ENCODE measurements at places on chromosomes 16 and 17.

GRCh38 chr16:22018559-22018958, 10.6 kb downstream of the MOSMO start:
- DNase-seq, result no peak

- no peak for DNase-seq
These were observed 45.0 kb downstream of the TEX2 start for GRCh38 chr17:64218066-64218465.

GRCh38 chr17:30290696-30291542, 825 bp downstream of the BLMH start:
- DNase-seq, result peak; percentile 5

- DNase-seq, result no peak
These were observed 10.0 kb upstream of the RIPOR1 start for GRCh38 chr16:67518676-67519075.

DNA sequence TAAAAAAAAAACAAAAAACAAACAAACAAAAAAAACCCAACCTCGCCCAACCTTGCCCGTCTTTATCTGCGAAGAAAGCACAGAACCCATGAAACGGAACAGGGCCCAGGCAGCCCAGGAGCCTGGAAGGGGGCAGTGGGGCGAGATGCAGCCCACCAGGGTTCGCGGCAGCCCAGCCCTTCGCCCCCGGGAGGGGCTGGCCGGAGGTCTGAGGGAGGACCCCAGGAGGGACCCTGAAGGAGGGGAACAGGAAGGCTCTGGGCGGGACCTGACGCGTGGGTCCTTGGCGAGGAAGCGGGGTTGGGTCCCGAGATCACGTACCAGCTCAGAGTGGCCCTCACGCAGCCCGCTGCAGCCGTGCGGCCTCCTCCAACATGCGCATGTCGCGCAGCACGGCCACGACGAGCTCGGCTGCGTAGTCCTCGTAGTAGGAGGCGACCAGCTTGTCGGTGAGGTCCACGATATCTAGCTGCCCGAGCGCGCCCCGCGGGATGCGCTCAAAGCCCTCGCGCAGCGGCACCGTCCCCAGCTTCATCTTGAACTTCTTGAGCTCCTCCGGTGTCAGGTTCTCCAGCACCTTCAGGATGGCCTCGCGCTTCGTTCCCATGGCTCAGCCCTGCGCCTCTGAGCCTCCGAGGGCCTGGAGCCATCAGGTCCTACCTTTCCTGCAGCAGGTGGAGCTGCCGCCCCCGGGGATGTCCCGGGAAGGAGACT, at the start of gene PYDC1:
Gene PYDC1, minus strand, starts transcription at position 714 of the 714 bp plus-strand sequence. Its CDS starts 107 bp downstream, at position 607.
- no peak for DNase-seq

DNA sequence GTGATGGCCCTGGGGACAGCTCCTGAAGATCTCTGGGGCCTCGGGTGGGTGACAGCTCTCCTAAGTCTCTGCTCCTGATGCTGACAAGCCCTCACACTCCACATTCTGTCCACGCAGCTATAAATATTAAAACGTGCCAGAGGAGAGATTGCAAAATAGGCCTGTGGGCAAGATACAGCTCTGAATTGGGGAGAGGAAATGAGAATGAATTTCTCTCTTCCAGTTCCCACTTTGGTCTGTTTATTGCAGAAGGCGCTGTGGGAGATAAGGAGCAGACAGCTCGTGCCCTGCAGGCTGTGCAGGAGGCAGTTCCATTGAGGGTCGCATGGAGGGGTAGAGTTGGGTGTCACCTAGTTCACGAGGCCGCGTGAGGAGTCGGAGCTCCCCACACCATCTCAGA, 87.5 kb upstream of the SDK2 start:
- DNase-seq, result no peak

- no peak for DNase-seq
These were observed 8.1 kb downstream of the ANKRD11 start for GRCh38 chr16:89482150-89482816.

DNA sequence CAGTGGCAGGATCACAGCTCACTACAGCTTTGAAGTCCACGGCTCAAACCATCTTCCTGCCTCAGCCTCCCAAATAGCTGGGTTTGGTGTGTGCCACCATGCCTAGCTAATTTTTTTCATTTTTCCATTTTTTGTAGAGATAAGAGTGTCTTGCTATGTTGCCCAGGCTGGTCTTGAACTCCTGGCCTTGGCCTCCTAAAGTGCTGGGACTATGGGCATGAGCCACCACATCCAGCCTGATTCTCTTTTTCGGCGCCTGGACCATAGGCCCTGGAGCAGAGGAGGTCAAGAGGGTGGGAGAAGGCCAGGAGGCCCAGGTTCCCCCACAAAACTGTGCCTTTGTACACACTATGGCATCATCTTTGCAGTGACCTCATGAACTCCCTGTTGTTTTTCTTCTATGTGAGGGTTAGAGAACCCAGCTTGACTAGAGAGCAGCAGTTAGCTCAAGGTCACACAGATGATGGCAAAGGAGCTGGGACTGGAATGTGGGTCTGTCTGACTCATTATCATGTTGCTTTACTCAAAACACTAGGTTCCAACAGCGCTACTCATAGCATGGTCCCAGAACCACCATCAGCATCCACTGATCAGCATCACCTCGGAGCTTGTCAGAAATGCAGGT, 16.3 kb downstream of the SCN4A start:
- DNase-seq, result no peak

DNA sequence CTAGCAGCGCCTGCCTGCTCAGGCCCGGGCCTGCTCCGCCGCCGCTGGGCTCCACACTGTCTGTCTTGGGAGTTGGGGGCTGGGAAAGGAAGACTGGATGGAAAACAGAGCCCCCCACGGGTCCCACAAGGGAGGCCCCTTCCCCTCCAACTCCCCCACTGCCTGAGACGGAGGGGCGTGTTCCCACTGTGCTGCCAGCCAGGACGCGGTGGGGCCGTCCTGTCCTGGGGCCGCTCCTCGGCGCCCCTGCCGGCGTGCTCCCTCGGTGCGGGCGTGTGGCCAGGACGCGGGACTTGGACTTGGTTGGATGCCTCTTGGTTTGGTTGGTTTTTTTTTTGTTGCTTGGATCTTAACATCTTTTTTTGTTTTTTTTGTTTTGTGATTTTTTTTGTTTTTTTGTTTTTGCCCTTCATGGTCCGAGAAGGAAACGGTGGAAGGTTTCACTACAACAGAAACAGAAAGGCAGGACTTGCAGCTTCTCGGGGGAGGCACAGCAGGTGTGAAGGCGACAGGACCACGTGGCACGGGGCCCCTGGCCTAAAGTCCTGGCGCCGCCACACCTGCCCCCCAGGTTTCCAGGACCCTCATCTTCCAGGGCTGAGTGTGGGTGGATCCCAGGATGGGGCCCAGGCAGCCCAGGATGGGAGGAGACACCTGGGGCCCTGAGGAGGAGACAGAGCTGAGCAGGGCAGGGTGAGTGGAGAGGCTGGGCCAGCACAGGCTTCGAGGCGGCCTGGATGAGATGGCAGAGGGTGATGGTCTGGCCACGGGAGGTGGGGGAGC, 16.0 kb downstream of the ENGASE start:
- DNase-seq, result no peak

DNA sequence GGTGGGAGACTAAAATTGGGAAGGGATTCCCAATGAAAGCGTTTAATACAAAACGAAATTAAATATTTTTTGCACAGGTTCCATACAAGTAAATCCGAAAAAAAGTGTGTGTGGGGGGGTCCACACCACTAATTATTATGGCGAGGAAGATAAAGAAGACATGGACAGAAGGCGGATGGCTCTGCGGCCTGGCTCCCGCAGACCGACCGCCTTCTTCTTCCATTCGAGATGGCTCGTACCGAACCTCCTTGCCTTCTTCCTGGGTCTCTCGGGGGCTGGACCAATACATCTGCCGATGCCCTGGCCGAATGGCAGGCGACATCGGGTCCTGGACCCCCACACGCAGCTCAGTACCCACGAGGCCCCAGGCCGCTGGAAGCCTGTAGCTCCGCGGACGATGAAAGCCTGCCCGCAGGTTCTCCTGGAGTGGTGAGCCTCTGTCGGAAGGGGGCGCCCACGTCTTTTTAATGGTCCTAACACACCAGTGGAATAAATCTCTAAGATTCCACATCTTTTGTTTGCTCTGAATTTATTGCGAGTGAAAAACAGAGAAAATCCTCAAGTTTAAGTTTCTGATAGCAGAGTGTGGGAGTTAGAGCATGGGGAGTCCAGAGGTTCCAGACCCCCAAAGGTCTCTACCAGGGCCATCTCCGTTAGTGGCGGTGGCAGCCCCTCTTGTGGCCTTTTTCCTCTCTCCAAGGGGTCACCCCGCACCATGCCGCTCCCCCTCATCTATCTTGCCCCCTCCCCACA, 1.4 kb downstream of the PRAC2 start:
- DNase-seq, result peak; percentile 39

DNA sequence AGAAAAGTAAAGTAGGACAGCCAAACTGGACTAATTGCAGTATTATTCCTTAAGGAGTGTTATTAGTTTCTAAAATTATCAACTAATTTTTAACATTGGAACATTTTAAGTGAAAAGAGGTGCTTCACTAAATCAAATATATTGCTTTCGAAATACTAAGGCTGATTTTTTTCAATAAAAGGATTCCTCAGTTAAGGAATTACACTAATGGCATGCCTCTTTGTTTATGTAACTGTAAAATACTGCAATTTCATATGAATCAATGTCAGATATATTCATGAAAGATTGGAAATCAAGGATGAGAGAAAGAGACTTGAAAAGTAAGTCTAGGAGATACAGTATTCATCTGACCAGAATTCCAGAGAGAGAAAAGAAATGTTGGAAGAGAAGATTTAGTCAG, 129.8 kb downstream of the TANC2 start:
- DNase-seq, result no peak

DNA sequence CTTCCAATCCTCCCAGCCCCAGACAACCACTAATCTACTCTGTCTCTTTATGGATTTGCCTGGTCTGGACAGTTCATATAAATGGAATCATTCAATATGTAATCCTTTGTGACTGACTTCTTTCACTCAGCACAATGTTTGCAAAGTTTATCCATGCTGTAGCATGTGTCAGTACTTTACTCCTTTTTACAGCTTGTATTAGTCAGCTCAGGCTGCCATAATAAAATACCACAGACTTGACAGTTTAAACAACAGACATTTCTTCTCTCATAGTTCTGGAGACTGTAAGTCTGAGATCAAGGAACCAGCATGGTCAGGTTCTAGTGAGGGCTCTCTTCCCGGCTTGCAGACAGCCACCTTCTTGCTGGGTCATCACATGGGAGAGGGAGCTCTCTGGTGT, 41.3 kb downstream of the GPRC5B start:
- DNase-seq, result no peak

DNA sequence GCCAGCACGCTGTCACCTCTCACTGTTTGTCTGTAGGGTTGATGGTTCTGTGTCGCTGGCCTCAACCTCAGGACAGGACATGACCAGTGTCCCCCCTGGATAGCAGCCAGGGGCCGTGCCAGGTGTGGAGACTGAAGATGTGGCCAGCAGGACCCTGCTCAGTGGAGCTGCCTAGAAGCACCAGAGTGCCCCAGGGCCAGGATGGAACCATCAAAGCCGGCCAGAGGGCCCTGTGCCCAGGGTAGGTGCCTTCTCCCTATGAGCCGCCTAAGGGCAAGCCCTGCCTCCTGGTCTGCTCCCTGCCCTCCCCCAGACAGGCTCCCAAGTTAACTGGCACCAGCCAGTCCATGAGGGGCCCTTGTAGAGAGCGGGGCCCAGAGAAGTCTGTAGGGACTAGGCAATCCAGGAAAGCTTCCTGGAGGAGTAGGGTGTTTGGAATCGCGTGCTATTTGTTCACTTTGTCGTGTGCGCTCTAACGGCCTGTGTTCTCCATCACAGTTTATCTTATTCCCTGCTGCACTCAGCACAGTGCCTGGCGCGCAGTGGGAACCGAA, 546 bp upstream of the NDUFB10 start:
- DNase-seq, result no peak

DNA sequence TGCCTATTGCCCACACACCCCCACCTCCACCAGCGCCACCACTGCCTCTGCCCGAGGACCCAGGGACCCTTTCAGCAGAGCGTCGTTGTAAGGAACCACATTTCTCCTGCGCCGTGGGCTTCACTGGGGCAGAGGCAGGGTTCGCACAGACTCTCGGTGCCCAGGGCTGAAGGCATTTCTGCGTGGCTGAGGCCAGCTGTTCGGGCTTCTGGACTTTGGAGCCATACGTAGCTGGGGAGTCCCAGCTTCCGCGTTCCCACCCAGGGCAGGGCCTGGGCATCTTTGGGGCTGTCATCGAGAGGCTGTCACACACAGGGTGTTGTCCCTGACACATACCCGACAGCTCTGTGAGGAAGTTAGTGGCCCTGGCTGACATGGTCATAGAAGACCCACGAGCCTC, 16.0 kb upstream of the SMIM5 start:
- DNase-seq, result no peak

- DNase-seq, result no peak
These were observed 38.9 kb downstream of the UBN1 start for GRCh38 chr16:4886151-4886550.

DNA sequence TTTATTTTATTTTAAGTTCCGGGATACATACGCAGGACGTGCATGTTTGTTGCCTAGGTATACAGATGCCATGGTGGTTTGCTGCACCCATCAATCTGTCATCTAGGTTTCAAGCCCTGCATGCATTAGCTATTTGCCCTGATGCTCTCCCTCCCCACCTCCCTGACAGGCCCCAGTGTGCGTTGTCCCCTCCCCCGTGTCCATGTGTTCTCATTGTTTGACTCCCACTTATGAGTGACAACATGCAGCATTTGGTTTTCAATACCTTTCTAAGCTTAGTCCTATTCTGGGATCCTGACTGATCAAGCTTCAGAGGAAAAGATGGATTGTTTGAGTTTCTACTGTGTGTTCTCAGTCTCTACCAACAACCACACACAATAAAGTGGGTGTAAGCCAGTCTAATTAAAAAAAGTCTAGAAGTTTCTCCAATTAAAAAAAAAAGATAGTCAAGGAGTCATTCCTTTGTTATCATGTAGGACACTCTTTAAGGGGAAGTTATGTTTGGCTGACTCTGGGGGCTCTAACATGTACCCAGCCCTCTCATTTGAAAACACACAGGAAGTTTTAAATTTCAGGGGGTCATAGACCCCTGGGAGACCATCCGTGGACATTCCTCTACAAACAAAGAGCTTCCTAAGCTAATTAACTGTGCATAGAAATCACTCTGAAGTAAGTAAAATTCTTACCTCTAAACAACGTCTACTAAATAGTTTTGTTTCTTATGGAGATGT, 66.3 kb upstream of the ADAMTS18 start:
- no peak for DNase-seq

DNA sequence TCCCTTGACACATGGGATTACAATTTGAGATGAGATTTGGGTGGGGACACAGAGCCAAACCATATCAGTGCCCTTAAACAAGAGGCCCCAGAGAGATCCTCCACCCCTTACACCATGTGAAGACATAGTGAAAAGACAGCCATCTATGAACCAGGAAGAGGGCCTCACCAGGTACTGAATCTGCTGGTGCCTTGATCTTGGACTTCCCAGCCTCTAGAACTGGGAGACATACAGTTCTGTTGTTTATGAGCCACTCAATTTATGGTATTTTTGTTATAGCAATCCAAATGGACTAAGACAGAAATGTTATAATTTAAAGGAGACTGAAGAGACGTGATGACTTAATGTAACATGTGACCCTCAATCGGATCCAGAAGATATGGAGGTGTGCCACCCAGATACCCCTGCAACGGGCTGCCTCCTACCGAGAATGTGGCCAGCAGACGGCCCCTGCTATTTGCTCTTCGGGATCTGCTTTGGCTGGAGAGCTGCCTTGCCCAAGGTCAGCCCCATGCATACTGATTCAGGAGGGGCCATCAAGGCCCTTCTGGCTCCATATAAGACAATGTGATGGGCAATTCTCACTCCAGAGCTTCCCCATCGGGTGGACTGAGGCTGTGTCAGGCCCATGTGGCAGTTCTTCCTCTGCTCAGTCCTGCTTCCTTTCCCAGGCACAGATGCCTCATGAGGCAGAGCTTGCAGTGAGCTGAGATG, 80.6 kb downstream of the NETO2 start:
- no peak for DNase-seq

GRCh38 chr16:13994239-13995106, 74.5 kb downstream of the ERCC4 start:
- DNase-seq, result no peak

GRCh38 chr17:601926-602303, 112.7 kb downstream of the VPS53 start:
- DNase-seq, result no peak

Data from activated T-helper 1 cell treated with anti-CD3 and anti-CD28 coated beads, Interleukin-2, amount 50 U/mL, for 16 hours (primary cell).